ENCODE measurements at places on chromosomes 4 and X. TPM values are rescaled to one million over a fixed set of nuclear protein-coding genes. Genes with fewer than 3 reads are reported as not detected.

DNA sequence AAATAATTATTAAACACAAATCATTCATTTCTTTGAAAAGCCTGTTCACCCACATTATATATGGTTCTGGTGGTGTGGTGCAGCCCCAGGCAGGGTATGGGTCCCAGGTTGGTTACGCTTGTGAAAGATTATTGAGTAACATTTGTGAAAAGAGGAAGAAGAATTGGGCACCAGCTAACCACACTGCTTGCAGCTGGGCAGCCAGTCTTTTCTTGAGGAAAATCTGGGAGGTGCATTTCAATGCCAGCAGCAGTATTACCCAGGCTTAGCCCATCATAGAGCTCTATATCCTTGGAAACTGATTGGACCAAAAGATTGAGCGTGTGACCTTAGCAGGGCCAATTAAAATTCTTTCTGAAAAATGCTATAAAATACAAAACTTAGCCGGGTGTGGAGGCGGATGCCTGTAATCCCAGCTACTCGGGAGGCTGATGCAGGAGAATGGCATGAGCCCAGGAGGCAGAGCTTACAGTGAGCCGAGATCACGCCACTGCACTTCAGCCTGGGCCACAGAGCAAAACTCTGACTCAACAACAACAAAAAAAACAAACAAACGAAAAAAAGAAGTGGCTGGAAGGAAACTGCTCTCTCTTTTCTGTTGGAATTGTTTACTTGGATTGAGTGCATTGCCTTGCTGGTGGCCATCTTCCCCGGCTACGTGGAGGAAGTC, 9.7 kb upstream of the PLAC8 start:
- no peak for DNase-seq

DNA sequence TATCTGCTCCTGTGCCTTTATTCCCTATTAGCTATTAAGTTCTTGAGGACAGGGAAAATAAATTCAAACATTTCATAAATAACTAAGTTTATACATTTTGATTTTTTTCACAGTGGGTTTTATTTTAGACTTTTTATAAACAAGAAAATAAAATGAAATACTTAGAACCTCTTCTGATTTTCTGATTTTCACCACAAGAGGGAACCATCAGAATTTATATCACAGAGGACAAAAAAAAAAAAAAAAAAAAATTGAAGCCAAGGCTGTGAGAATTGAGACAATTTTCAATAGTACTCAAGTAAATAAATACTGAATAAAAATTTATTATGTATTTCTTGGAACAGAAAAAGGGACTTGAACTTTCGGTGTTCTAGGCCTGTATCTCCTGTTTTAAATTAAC, 288.1 kb downstream of the SH3BGRL start:
- no peak for DNase-seq

Gene STAG2
- total RNA-seq = 94.5 TPM

- DNase-seq = no peak
Measured at GRCh38 chr4:39616651-39617050, 22.0 kb downstream of the SMIM14 start.

DNA sequence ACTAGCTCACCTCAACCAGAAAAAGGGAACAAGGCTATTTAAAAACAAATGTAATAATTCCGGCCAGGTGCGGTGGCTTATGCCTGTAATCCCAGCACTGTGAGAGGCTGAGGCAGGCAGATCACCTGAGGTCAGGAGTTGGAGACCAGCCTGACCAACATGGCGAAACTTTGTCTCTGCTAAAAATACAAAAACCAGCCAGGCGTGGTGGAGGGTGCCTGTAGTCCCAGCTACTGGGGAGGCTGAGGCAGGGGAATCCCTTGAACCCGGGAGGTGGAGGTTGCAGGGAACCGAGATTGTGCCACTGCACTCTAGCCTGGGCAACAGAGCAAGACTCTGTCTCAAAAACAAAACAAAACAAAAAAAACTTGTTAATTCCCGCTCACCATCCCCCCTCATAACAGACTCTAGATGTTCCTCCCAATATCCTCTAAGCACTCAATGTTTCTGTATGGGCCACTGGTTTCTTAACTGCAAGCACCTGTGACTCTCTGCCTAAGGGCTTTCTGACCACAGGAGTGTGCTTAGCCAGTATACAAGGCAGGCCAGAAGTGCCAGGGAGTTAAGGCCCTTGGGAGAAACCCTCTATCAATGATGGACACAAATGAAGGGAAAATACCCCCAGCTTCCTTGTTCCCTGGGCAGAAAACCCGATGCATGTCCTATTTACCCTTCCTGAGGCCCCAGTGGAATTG, 21.0 kb upstream of the THOC2 start:
- DNase-seq = no peak

Gene TMEM33
- 48.1 TPM for total RNA-seq

DNA sequence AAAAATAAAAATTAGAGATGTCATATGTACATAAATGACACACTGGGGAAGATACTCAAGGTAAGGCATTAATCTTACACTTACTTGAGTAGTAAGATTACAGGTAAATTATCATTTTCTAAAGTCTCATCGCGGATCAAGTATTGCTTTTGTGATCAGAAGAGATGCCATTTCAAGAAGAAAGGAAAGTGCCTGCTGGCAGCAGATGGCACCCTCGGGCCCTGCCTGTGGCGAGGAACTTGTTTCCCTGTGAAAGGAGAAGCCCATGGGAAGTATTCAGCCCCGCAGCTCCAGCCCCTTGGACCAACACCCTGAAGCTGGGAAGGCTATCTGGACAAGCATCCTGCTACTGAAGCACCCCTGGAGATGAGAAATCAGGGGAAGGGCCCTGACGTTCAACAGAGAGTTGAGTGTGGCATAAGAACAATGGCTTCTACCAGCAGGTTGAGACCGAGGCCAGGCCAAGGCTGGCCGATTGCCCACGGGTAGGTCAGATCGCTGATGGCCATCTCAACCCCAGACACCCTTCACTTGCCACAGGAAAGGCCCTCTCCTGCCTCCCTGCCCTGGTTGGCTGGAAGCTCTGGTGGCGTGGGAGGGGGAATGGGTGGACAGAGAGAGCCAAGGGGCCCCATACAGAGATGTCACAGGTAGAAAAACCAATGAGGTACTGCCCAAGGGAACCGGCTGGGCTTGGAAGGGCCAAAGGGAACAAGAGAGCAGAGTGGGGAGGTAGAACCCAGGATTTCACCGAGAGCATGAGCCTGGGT, 18.8 kb upstream of the MXD4 start:
- no peak for DNase-seq

DNA sequence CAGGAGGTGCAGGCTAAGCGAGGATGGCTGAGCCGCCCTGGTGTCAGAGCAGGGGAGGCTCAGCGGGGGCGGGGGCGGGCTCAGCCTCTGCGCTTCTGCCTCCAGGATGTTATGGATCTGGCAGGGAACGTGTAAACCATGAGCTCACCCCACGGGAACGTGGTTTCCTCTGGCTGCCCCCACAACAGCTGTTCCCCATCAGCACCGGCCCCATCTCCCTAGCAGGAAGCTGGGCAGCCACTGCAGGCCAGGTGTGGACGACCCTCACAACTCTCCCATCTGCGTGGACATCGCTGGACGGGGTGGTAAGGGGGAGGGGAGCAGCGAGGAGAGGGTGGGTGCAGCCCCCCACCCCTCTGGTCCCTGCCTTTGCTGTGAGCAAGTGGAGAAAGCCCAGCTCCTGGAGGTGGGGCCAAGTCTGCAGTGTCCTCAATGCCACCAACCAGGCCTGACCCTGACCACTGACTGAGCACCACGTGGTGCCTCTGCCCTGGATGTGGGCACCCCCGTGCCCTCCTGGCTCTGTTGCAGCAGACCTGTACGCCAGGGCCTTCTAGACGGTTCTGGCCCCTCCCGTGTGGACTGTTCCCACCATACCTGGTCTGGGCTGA, 28.1 kb upstream of the SPON2 start:
- no peak for DNase-seq

- no peak for DNase-seq
Measured at GRCh38 chrX:97119474-97120109, 235.9 kb downstream of the RPA4 start.

- peak; percentile 30 for DNase-seq
Measured at GRCh38 chr4:84503495-84504437, 4.7 kb upstream of the NKX6-1 start.

DNA sequence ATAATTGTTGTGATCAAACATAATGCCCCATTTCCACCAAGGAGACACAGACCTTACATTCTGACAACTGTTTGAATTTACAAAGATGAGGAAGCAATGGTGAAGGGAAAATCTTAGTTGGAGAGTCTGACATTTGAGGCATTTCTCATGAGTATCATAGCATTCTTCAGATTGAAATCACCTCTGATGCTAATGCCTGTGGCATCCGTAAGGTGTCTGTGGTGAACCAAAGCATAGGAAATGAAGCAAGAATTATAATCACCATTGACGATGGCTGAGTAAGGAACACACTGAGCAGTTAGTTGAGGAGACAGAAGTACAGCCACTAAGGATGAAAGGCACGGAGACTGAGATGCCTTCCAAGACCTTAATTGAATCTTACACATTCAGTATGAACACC, 575.7 kb downstream of the TRIML1 start:
- no peak for DNase-seq

Gene PAPSS1
- 28.1 TPM for total RNA-seq

DNA sequence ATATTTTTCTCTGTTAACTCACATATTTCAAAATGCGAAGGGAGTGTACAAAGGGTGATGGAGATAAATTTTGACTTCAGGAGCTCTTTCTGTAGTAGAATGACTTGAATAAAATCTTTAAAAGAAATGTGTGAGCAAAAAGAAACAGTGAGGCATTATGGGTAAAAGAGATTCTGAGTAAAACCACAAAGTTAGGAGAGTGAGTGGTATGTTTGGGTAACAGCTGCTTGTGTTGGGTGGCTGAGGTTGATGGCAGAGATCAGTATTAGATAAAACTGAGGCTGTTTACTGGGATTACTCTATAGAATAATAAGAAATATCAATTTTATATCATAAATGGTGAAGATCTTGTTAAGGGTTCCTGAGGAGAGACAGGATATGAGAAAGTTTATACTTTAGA, 434.2 kb upstream of the AMOT start:
- DNase-seq = no peak

All from Panc1 (cell line).